NT2/D1 (cell line): ENCODE measurements at places on chromosomes 2 and 18.
A peak's percentile ranks its signal among the peaks of the same experiment; 100 is the strongest.

GRCh38 chr2:238682536-238682935, 165.3 kb upstream of the TWIST2 start:
- no peak for DNase-seq

DNA sequence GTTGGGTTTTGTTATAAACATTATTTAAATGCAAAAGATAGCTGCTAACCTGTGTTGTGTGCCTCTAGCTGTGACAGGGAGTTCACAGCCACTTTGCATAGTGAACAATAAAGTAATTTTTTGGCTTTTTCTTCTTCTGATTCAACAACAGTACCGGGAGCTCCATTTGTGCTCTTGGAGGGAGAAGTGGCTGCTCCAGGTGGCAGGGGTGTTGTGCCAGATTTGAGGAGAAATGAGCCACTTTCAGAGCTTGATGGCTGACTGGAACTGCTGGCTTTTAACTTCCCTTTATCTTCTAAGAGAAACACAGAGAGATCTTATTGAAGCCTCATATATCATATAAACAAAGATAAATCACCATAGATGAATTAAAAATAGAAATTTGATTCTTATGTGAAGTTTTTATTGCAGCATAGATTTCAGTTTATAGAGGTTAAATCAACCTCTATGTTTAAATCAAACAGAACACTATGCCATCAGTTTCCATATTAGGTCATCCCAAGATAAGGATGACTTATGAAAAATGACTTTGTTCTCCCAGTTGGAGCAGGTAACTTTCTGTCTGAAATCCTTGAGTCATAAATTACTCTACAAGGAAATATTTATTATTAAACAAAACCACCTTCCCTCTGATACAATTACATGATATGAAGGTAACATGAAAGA, 182.0 kb upstream of the SESTD1 start:
- no peak for DNase-seq

GRCh38 chr18:61651880-61652268, 240.9 kb downstream of the RNF152 start:
- no peak for DNase-seq

DNA sequence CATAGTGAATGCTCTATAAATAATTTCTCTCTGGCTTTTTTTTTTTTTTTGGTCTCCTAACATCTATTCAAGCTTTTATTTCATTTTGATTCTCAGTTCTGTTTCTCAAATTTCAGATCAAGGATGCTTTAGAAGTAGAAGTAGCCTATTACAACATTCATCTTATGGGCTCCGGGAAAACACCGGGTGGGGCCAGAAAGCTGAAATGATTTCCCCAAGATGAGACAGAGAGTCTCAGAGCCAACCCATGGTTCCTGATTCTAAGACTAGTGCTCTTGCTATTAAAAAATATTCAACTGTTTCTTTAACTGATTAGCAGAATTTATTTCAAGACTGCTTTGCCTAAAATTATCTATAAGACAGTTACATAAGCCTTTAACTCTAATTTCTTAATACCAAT, 147.2 kb upstream of the CCDC68 start:
- DNase-seq: no peak

- peak; percentile 22 for DNase-seq
Observed at GRCh38 chr18:21489119-21489750, 111.3 kb downstream of the ESCO1 start.

DNA sequence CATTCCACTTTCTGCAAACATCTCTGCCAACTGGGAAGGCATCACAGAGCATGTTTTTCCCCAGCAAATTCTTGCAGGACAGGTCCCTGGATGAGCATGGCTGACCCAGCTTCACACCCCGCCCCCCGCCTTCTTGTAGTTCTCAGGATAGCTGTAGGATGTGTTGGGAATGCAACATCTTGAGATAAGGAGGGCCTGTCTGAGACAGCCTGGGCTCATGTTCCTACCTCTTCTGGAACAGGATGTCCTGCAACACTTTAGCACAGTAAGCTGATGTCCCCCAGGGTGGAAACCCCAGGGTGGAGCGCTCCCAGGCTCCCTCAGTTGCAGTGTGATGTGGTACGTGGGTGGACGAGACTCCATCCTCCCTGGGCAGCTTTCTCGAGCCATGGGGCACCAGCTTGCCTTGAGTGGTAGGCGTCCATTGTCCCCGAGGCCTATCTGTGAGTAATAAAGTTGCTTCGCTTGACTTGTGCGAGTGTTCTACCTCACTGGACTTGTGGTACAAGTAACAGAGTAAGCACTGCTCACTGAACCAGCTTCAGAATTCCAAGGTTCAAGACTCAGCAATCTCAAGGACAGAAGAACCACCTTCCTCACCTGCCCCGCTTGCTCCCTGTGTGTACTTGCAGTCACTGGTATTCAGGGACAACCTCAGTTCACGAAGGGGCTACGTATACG, 48.6 kb downstream of the EMX1 start:
- DNase-seq: no peak

- no peak for DNase-seq
Observed at GRCh38 chr18:35511428-35511827, 13.7 kb upstream of the INO80C start.
